AML-193 (cell line): ENCODE measurements at places on chromosomes 3 and 15.

- no peak for DNase-seq
Measured at GRCh38 chr3:123012652-123013051, 14.9 kb downstream of the SEMA5B start.

GRCh38 chr15:31328428-31328968 lies 1.9 kb downstream of the KLF13 start:
- no peak for DNase-seq

GRCh38 chr15:57914350-57915055 lies 151.0 kb downstream of the ALDH1A2 start:
- no peak for DNase-seq

DNA sequence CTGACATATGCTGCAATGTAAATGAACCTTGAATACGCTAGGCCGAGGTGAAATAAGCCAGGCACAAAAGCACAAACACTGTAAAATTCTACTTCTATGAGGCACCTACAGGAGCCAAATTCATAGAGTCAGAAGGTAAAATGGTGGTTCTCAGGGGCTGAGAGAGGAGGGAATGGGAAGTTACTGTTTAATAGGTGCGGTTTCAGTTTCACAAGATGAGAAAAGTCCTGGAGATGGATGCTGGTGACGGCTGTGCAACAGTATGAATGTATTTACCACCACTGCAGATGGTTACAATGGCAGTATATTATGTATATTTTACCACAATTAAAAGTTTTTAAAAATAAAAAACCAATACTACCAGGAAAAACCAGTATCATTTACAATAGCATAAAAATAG lies 4.0 kb downstream of the TNK2 start:
- peak; percentile 74 for DNase-seq

DNA sequence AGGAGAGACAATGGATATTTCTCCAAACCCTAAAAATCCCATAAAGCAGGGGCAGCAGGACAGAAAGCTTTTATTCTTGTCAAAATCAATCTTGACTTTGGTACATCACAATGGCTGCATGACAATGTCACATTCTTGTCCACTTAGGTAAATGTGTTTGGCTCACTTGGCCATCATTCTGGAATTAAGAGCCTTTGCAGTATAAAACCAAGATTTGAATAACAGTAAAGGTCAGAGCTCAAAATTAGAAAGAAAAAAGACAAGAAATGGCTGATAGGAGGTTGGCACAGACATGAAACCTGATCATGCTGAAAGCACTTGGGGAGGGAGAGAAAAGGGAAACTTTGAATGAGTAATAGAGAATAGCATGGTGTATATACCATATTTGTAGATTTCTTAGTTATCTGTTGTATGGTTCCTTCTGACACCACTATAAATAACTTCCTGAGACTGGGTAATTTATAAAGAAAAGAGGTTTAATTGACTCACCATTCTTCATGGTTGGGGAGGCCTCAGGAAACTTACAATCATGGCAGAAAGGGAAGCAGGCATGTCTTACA lies 158.5 kb upstream of the SGO1 start:
- DNase-seq, result no peak

DNA sequence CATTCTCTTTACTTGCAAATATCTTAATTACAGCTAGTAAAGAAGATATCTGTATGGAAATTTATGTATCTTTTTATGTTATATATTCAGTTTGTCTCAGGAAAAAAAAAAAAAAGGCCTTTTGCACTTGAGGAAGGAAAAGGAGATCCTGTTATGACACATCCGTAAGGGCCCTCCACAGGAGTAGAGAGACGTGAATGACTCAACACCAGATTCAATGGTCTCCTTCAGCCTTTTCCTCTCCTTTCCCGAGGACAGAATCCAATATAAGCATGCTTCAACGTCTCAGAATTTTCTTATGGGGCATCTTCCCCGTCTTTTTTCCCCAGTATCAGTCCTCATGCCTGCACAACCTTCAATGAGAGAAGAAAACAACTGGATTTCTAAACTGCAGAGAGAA lies 340.3 kb downstream of the NTRK3 start:
- DNase-seq, result no peak

- DNase-seq, result no peak
Measured at GRCh38 chr15:51186181-51186705, 91.5 kb upstream of the TNFAIP8L3 start.

- no peak for DNase-seq
Measured at GRCh38 chr3:30073622-30074021, 532.8 kb upstream of the TGFBR2 start.

GRCh38 chr15:62087671-62088352 lies 21.0 kb downstream of the C2CD4A start:
- DNase-seq, result no peak

GRCh38 chr3:189632242-189632641 lies 1.1 kb downstream of the TP63 start:
- no peak for DNase-seq

DNA sequence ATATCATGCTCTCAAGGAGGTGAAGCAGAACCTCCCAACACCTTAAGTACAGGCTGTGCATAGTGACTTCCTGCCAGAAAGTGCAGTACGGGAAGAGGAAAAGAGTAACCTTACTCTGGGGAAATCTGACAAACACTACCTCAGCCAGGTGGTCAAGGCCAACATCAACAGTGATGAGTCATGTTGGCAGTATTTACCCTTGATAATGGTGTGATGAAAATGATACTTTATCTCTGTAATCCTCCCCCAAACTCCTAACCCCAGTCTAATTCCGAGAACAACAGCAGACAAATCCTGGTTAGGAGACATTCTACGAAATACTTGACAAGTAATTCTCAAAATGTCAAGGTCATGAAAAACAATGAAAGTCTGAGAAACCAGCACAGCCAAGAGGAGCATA lies 26.5 kb downstream of the ANKDD1A start:
- no peak for DNase-seq

GRCh38 chr3:191624299-191624698 lies 163.3 kb downstream of the PYDC2 start:
- no peak for DNase-seq

GRCh38 chr3:198030125-198030524 lies 70.1 kb downstream of the LMLN start:
- DNase-seq, result no peak

- no peak for DNase-seq
Measured at GRCh38 chr3:40366203-40367162, 20.5 kb upstream of the ENTPD3 start.

- no peak for DNase-seq
Measured at GRCh38 chr3:44782891-44783290, 21.3 kb downstream of the KIF15 start.
